ENCODE measurements at places on chromosomes 6 and 20.

- no peak for DNase-seq
These were observed 27.0 kb upstream of the CALHM6 start for GRCh38 chr6:116434056-116434725.

GRCh38 chr6:145539831-145540230 lies 195.5 kb downstream of the EPM2A start:
- no peak for DNase-seq

GRCh38 chr6:163750431-163751031 lies 336.0 kb downstream of the QKI start:
- DNase-seq: no peak

DNA sequence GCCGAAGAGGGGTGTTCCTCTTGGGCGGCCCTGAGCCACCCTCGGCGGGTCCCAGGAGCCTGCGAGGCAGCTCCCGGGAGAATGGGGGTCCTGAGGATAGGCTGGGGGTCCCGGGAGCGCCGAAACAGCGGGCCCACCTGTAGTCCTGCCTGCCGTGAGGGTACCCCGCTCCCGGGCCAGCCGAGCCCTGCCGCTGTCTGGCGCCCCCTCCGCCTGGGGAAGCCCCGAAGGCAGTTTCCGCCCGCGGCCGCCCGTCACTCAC lies 280 bp downstream of the SPATA2 start:
- DNase-seq: no peak

GRCh38 chr6:347951-348859 lies 43.3 kb upstream of the IRF4 start:
- no peak for DNase-seq

GRCh38 chr6:169800668-169801395 lies 49.4 kb downstream of the ERMARD start:
- DNase-seq: no peak

DNA sequence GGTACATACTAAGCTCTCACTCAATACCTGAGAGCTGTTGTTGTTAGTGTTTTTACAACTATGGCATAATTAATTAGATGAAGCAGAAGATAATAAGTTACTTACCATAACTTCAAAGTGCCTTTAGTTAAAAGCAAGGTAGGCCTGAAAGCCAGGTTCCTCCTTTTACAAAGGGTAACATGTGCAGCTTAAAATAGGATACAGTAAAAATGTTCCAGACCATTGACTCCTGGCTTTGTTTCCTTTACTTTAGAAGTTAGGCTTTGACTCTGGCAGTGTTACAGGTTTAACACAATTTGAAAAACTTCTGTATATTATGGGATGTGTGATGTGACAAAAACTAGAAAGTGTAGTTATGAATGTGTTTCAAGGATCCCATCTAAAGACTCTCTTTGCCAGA lies 522.5 kb downstream of the EPM2A start:
- no peak for DNase-seq

DNA sequence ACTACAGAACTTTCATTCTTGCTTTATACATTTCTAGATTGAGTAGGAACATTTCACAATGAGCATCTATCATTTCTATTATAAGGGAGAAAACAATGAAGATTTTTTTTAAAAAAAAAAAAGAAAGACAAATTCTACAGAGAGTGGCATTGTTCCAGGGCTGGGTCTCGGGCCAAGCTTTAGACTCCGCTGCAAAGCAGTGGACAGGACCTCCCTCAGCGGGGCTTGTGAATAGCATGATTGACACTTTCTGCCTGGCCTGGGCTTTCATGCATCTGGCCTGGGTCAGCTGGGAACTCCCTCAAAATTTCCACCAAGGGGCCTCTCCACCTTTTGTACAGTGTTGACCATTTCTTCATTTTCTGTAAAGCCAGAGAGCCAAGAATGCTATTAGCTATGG lies 55.8 kb upstream of the HIVEP2 start:
- DNase-seq: no peak

- DNase-seq: no peak
These were observed 67.3 kb downstream of the NRSN1 start for GRCh38 chr6:24193364-24193763.

GRCh38 chr20:35463455-35464300 lies 8.3 kb downstream of the CEP250 start:
- peak; percentile 32 for DNase-seq

- DNase-seq: no peak
These were observed 284.8 kb downstream of the BTBD9 start for GRCh38 chr6:38354905-38355304.

- no peak for DNase-seq
These were observed 47.4 kb upstream of the RNGTT start for GRCh38 chr6:89010825-89011224.

- peak; percentile 17 for DNase-seq
These were observed 62.8 kb downstream of the SNX9 start for GRCh38 chr6:157885876-157886275.

- DNase-seq: no peak
These were observed 41.9 kb upstream of the HBS1L start for GRCh38 chr6:135096403-135097130.

GRCh38 chr6:23177806-23178205 lies 608.4 kb downstream of the HDGFL1 start:
- no peak for DNase-seq

DNA sequence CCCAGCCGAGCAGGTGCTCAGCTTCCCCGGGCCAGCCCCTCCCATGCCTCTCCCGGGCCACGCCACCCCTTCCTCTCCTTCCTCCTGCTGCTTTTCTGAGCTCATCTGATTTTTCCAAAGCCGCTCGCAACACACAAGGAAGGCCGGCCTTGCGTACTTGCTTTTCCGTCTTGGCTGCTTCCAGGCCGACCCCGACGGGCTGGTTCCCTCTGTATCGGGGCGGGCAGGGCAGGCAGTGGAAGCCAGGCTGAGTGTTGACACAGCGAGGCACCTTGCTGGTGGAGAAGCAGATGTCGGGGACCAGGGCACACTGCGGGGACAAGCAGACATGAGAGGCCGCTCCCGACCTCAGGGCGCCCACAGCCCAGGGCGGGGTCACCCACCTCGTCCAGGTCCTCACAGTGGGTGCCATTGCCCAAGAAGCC lies 21.1 kb downstream of the THBS2 start:
- no peak for DNase-seq

GRCh38 chr6:43103253-43103876 lies 27.3 kb downstream of the PTK7 start:
- no peak for DNase-seq

DNA sequence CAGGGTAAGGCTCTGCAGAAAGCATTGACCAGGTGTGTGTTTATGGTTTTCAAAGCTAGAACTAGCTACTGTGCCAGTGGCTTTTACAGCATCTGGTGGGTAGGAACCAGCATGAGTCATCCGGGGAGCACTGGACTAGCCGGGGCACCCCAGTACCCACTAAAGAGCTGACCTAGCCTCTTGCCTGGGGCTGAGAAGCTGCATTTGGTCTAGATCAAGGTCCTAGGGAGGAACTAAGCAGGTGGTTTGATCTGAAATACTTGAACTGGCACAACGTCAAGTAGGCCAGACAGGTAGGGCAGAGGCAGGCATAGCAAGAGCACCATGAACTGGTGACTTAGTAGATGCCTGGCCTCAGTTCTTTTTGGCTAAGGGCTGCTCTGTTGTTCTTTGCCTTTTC lies 109.8 kb upstream of the PTPRK start:
- no peak for DNase-seq

DNA sequence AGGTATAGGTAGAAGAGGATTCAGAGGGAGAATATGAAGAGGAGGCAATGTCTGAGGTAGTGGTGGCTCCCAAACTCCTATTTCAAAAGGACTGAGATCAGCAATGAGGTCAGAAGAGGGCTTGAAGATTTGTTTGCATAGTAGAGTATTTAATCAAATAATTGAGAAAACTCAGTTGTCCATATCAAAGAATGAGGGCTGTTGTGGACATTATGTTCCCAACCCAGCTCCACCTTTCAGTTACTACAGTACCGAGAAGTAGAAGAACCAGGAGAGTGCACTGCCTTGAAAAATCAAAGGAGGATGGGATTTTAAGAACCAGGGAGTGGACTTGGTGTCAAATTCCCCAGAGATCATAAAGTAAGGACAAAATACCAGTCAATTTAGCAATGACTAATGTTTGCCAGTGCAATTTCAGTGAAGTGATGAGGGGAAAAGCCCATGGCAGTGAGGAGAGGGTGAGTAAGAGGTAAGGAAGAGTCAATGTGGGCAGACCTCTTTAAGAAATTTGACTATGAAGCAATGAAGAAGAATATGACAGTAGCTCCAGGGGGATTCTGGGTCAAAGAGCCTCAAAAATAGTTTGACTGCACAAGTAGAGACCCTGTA lies 382.4 kb downstream of the PKHD1 start:
- no peak for DNase-seq

GRCh38 chr6:147447835-147448611 lies 60.5 kb upstream of the SAMD5 start:
- no peak for DNase-seq

- no peak for DNase-seq
These were observed 353.4 kb downstream of the RNGTT start for GRCh38 chr6:88609983-88610382.

GRCh38 chr6:131024565-131024964 lies 38.5 kb downstream of the EPB41L2 start:
- no peak for DNase-seq

GRCh38 chr6:7328243-7328642 lies 15.2 kb upstream of the SSR1 start:
- DNase-seq: no peak

DNA sequence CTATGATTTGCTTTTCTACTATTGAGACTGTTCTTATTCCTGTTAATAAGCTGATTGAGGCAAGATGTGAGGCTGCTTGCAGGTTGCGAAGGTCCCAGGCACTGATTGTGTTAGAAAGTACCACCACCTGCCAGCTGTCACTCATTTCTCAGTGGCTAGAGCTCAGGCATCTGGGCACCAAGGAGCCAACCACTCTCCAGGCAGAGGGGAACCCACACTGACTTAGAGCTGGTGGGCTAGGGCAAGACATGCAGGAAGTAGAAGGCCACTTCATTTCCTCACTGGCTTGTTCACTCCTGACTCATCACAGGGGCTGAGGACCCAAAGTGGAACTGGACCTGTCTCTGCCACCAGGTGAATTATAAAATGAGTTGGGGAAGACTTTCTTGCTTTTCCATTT lies 7.8 kb upstream of the DLL1 start:
- no peak for DNase-seq

GRCh38 chr20:64093013-64093503 lies 8.9 kb upstream of the LKAAEAR1 start:
- no peak for DNase-seq

DNA sequence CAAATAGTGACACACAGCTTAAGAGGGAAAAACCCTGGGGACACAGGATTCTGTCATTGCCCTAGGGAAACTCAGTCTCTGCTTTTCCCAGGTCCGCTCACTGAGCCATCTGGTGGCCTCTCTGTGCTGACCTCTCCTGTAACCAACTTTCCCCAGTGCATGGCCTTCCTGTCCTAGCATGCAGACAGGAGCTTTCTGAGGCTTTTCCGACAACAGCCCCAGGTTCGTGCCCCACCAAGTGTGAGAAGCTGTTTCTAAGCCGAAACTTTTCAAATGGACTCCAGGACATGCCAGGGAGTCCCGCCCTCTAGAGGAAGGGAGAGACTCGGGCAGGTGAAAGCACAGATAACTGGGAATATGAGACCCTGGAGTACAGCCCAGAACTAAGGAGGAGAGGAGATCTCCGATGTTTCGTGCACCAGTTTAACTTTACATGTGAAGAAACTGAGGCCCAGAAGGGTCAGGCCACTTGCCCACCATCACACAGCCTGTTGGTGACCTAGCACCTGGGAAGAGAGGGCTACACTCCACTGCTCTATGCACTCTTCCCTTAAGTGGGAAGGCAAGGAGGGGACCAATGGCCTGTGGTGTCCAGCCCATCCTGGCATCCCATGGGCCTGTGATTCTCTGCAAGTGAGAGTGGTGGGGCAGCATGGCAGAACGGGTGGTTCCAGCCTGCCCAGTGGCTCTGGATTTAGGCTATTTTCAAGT lies 46.2 kb downstream of the RPP40 start:
- no peak for DNase-seq

DNA sequence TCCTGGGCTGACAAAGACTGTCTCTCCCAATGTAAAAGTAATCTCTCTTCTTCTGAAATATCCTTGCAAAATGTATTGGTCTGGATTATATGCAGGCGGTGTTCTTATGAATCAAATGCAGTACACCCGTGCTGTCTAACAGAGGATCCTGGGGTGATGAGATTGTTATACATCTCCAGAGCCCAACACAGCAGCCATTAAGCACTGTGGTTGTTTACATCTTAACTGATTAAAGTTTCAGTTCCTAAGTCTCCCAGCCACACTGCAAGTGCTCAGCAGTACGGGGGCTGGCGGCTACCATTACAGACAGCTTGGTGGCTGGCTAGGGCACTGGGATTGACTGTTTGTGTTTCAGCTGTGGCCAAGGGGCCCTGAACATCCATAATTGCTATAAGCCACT lies 7.0 kb downstream of the UNC93A start:
- DNase-seq: no peak

- DNase-seq: no peak
These were observed 47.6 kb downstream of the AGPAT4 start for GRCh38 chr6:161226009-161226964.

DNA sequence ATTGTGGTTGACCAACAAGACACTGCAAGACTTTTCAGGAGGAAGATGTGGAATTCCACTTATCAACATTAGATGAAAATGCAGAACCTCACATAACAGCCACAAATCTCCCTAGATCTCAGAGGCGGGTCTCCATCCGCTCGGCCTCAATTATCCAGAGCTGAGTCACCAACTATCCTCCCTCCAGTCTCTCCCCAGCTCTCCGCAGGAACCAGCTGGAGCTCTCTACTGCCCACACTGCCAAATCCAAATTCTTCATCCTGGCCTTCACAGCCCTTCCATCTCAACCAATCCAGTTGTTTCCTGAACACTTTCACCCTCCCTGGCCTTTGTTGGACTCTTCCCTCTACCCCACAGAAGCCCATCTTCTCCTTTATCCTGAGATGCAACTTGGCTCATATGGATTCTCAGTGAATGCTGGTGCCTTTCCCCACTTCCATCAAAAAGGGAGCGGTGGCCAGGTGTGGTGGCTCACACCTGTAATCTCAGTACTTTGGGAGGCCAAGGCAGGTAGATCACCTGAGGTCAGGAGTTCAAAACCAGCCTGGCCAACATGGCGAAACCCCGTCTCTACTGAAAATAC lies 3.5 kb upstream of the TGIF2 start:
- DNase-seq: no peak

- DNase-seq: no peak
These were observed 60.3 kb upstream of the C20orf144 start for GRCh38 chr20:33601861-33602260.

DNA sequence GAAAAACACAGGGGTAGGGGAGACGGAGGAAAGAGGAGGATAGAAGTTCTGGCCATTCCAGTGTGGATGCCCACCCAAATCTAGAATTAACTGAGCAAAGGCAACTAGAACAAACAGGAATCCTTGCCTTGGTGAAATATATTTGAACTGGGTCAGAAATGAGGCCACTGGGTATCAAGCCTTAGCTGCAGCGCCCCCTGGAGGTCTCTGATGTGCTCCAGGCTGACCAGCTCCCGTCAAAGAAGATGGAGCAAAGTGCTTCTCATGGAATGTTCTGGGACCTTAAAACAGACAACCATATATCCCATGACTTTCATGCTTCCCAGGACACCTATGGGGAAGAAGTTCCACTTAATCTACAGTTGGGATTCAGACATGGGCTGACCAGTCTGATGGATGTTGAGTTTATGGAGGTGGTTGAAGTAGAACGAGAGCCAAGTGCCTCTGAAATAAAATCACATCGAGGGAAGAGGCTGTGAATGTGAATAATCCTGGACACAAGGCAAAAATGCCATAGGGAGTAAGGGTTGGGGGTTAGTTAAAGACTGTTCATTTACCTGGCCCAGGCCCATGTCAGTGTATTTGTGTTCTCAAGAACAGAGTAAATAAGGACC lies 50.4 kb downstream of the HLA-DPB1 start:
- DNase-seq: peak; percentile 57

GRCh38 chr6:111301946-111302345 lies 181.1 kb downstream of the REV3L start:
- DNase-seq: no peak
